NCI-H748 treated with DMSO at 0.1 percent for 48 hours (cell line): ENCODE measurements at places on chromosomes 2 and 18.
A peak's percentile ranks its signal among the peaks of the same experiment; 100 is the strongest.

GRCh38 chr2:41949091-41949882 is 98.5 kb upstream of the PKDCC start:
- DNase-seq = no peak

DNA sequence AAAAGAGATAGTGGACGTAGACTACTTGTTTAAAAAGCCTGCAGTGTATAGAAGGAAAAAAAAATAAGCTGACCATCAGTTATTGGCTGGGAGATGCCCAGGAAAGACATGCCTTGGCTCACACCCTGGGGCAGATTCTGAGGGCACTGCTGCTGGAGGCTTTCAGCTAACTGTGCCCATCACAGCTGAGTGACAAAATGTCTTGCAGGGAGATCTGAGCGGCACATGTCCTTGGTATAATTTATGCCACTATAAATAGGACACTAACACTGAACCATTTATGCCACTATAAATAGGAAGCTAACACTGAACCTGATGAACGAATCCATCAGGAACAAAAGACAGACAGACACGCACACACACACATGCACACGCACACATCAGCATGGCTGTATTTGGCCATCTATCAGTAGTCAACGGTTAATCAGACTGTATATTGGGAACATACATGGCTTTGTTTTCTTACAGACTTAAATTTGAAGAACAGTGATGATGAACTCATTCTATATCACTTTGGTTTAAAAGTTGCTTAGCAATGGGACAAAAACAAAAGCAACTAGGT is 68.2 kb upstream of the NOSTRIN start:
- DNase-seq = no peak

DNA sequence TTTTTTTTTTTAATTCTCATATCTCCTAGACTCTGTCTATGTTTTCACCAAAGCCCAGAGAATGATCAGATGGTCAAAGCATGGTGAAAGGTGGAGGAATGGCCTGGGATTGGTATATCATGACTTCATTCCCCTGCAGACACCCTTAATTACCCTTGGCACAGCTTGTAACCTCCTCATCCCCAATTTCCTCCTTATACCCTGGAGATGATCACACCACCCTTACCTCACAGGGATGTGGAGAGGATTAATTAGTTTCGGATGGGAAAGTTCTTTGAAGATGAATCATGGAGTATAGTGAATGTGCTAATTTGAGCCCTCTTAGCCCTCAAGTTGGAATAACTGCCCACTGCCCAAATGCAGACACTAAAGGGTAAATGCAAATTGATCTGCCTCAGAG is 138.0 kb upstream of the LYPD6 start:
- DNase-seq = no peak

GRCh38 chr18:56637176-56637575 is 1.2 kb downstream of the TXNL1 start:
- DNase-seq = no peak

DNA sequence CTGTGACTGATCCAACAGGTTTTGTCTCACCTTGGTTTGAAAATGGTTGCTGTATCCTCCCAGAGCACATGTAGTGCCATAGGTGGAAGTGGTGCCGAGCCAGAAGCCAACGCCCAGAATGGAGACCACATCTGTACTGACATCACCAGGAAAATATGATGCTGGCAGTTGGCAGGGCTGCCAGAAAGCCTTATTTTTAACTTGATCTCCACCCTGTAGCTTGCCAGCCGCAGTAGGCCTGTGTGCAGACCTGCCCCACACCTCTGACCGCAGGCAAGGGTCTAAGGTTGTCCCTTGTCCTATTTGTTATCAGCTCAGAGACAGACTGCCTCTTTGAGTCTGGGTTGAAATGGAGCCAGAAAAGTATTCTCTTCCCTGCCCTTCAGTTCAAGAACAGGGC is 123.5 kb upstream of the EML6 start:
- no peak for DNase-seq

GRCh38 chr18:44798433-44799048 is 117.9 kb downstream of the SETBP1 start:
- no peak for DNase-seq

DNA sequence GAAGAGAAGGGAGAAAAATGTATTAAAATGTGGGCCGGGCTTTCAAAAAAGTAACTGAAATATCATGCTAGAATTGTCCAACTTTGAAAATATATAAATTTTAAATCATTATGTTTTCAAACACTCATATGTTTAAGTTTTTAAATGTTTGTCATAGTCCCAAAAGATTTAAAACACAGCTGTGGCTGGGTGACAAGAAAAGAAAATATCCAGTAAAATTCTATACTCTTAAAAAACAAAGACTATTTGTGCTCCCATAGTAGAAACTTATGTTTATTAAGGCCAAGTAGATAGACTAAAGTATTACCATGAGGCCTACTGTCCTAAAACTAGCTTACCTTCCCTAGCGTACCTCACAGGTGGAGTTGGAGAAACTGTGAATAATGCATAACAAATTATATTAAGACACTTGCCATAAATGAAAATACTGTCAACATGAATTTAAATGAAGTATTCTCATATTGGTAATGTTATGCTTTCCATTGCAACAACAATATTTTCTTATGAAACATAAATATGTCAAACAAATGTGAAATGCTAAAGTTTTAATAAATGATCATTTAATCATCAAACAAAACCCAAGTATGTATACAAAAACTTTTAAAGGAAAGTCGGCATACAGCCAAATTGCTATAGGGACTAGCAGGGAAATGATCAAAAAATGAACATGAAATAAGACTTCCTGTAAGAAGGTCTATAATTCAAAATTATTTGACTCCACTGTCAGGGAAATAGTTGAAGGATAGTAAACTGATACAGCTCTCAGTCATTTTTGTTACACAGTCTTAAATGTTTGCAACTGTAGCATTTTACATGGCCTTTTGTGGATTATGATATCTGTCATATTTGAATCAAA is 13.4 kb downstream of the MEIS1 start:
- no peak for DNase-seq

DNA sequence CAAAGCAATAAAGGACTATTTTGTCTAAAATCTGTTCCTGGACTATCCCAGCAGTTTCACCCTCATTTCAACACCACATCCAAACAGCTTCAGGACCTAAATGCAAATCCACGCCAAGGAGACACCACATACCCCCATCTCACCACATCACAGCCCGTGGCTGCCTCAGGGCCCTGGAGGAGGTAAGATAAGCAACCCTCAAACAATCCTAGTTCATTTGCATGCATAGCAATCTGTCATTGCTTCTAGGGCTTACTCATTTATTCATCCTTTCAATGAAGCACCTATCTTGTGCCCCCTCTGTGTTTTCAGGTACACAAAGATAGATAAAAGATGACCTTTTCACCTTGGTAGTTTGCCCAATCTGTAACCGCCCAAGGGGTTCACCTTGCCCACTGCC is 86.5 kb downstream of the VSNL1 start:
- DNase-seq = no peak

GRCh38 chr2:20526708-20527107 is 79.8 kb downstream of the RHOB start:
- no peak for DNase-seq

DNA sequence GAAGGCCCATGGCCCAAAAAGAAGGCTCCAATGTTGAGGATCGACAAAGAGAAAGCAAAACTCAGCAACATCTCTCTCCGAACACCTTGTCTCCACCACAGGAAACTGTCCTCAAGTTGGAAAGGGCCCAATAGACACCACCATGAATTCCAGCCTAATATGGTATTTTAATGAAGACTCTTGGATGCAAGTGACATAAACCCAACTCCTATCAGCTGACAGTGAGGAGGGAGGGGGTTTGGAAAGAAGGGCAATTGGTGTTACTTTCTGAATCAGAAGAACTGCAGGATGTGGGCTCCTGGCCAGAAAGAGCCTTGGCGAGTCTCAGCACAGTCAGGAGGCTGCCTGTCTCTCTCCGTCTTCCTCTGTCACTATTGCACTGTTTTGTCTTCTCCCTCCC is 40.3 kb upstream of the SIGLEC15 start:
- no peak for DNase-seq

- peak; percentile 9 for DNase-seq
These were observed at the start of gene ABHD1 for GRCh38 chr2:27123302-27124150. ABHD1 (plus strand) TSS chr2:27123815; CDS start chr2:27123949, 134 bp downstream.

- no peak for DNase-seq
These were observed 45.3 kb downstream of the CD28 start for GRCh38 chr2:203751685-203752271.

- no peak for DNase-seq
These were observed 674.2 kb upstream of the VRK2 start for GRCh38 chr2:57372237-57372984.

- DNase-seq = no peak
These were observed 3.8 kb downstream of the STAM2 start for GRCh38 chr2:152171718-152172117.

DNA sequence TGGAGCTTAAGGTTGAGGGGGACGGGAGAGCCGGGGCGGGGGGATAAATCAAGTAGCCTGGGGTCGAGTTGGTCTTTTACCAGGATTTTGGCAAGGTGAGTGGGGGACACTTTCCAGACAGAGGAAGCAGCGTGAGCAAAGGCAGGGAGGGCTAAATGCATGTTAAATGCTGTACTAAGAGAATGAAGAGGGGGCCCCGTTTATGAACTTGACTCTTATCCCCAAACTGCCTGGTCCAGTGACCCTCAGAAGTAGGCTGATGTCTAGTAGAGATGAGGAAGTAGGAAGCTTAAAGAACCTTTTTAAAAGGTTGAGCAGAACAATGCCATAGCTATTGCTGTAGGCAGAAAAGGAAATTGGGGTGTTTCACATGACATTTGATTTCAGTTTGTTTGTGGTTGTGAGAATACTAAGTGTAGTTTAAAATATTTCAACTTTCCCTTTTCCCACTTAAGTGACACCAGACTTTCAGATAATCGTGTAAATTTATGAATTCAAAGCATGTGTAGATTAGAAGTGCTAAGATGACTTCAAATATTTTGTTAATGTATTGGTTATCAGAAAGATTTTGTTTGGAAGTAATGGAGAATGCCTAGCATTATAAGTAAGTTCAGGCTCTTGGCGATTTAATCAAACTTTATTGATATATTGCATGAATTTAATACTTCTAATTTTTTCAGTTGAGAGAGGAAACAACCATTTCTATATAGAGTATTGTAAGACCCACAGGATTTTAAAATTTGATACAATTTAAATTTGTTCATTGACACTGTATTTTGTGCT is 1.8 kb downstream of the REL start:
- DNase-seq = no peak

GRCh38 chr2:88818381-88818780 is 126.9 kb downstream of the RPIA start:
- no peak for DNase-seq

DNA sequence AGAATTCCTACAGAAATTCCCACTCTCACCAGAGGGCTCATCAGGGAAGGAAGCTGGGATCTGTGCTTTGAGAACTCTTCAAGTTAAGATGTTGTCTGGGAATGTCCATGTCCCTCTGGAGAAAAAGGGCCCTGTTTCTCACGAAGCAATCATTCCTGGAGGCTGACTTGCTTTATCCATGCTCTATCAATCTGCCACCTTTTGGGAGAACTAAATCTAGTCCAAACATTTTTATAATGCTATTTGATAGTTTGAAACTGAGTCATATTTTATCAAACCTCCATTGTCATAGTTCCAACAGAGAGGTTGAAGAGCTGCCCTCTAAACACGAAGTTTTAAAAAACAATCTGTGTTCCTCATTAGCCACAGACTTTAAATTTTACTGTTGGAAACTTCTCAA is 219.2 kb downstream of the MTX2 start:
- DNase-seq = no peak

- no peak for DNase-seq
These were observed 7.3 kb upstream of the SETBP1 start for GRCh38 chr18:44673256-44673880.

- DNase-seq = no peak
These were observed 55.1 kb downstream of the DGKD start for GRCh38 chr2:233409286-233409991.

DNA sequence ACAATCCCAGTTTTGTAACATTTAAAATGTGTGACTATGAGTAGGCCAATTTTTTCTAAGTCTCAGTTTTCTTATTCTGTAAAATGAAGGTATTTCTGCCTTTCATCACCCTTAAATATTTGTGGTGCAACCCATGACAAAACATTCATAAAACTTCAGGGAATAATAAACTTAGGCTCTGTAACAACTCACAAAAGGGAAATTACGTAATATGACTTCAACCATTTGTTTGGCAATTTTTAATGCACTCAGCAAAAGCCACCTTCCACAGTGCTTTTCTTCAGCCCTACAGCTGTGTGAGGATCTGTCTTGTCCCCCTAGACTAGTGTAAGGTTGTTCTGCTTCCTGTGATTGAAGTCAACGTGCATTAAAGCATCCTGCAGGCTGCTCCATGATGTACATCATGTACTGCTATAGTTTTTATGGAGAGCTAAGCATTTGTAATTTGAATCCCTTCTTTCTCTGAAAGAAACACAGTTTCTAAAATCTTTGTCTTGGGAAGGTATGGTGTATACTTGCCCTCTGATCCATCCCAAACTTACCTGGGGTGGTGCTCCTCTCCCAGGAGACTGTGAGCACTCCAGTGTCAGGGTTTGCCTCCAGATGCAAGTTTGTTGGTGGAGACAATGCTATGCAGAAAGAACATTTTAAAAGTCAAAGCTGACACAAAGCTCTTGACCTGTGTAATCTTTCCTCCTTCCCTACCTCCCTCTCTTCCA is 39.1 kb downstream of the FN1 start:
- no peak for DNase-seq
